ENCODE measurements at places on chromosomes 12 and 14.

DNA sequence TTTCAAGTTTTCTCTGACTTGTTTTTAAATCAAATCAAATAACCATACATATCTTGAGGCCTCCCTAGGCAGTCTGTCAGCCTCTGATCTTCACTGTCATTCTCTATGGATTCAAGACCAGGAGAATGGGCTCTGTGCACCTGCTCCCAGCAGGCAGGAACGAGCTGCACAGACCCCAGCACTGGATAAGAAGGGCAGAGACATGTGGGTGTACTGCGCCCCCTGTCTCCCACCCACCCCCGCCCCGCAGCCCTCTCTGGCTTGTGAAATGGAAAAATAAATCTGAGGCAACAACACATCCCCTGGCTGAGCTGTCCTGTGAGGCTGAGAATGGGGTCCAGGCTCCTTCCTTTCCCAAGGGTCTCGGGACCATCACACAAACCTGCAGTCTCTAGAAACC is 26.3 kb downstream of the CLMN start:
- DNase-seq, result no peak

GRCh38 chr14:22002860-22003284 is 329.3 kb upstream of the OR4E1 start:
- DNase-seq, result no peak

DNA sequence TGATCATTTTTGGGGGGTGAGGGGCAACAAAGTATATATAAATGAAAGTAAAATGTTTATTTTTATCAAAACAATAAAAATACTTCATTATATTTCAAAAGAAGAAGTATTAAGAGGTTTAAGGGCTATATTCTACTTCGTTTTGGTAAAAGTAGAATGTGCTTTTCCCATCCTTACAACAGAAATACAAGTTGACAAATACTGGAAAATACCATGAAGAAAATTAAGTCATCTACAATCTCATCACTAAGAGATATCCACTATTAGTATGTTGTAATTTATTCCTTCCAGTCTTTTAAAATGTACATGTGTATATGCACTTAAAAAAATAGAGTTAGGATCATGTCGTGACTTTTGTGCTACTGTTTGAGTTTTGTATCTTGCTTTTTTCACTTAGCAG is 92.8 kb downstream of the PCNX1 start:
- DNase-seq, result no peak

DNA sequence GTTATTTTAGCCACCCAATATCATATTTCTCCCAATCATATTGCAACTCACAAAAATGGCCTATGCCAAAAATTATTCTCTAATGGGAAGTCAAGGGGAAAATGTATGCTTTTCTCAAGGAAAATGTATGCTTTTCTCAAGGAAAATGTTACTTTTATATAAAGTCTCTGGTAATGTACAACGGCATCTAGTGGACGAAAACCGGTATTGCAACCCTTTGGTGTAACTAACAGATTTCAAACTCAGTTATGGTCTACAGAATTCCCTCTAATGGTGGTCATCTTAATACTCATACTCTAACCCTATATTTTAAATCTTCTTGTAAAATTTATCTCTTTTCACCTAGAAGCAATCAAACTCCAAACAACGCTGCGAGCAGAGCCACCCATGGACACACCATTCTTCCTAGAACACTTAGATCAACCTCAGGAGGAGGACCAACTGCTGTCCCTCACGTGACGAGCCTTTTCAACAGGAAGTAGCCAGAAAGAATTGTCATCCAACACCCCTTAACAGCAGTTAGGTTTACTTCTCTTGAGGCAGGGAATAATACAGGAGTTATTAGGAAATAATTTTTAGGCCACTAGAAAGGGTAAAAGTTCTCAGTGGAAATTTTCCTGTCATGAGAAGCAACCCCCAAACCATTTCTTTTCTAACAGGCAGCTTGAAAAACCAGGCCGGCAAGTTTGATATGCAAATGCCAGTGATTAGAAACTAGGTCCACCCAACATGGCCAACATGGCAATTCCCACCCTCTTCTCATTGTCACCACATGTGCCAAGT is 20.1 kb downstream of the APOBEC1 start:
- DNase-seq, result no peak

- DNase-seq, result peak; percentile 11
These were observed 36.6 kb upstream of the PIK3C2G start for GRCh38 chr12:18224745-18225144.

- DNase-seq, result no peak
These were observed 21.9 kb upstream of the SLC15A5 start for GRCh38 chr12:16299403-16299802.

- no peak for DNase-seq
These were observed 398.9 kb upstream of the CCDC196 start for GRCh38 chr14:66087231-66087630.

GRCh38 chr14:48771717-48772116 is 814.5 kb downstream of the RPS29 start:
- DNase-seq, result no peak

- no peak for DNase-seq
These were observed 18.7 kb downstream of the SART3 start for GRCh38 chr12:108542320-108542719.

DNA sequence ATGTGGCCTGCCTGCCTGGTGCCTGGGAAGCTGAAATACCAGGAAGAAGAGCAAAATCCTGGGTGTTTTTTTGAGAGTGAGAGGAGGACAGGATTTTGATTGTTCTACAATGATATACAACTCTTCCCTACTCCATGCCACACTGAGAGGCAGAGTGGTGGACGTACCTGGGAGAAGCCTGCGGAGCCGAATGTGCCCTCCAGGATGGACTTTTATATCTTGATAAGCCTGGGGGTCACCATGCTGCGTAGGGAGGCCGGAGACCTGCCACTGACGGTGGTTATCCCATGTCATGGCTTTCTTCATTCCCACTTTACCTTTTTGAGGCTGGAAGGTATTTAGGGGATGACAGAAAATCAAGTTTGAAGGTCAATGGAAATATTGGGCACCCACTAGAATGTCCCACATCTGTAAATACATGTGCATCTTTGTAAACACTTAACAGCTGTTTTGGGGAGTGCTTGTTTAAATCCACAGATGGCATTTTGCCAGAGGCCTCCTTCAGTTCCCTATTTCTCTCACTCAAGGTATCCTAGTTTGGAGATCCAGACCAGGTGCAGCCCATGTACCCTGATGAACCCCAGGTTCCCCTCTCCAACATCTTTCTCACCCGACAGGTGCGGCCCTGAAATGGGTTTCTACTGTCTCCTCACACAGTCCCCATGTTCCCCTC is 1.1 kb upstream of the GLT1D1 start:
- DNase-seq, result no peak

DNA sequence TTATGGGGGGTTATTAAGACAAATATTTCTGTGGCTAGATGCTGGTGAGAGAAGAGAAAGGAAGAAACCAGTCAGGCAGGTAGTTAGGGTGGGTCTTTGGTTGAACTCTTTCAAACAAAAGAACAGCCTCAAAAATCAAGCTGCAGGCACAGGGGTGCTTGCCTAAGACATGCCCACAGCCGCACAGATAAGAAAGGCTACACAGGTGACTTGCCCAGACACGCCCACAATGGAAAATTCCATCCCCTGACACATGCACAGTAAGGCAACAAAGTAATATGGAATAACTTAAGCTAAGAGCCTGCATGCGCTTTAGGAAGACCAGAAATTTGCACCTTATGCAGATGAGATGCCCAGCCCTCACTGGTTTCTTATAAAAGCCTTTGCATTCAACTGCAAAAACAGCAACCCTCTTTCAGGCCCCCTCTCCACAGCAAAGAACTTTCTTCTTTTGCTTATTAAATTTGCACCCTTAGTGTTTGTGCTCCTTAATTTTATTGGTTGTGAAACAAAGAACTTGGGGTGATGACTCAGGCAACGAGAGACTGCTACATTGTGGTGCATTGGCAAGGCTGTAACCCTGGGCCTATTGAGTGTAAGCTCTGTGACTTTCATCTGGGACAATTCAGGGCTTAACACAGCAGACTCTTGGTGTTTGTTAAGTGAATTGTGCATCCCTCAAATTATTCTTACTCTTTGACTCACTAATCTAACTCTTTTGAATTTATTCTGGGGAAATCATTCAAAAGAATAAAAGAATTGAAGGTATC is 149.4 kb downstream of the RPAP3 start:
- DNase-seq, result no peak

- no peak for DNase-seq
These were observed 19.4 kb downstream of the RALGAPA1 start for GRCh38 chr14:35789651-35790050.

- DNase-seq, result no peak
These were observed 38.2 kb downstream of the XRCC3 start for GRCh38 chr14:103676881-103677675.

- DNase-seq, result no peak
These were observed 980 bp downstream of the INTS13 start for GRCh38 chr12:26936559-26937442.

DNA sequence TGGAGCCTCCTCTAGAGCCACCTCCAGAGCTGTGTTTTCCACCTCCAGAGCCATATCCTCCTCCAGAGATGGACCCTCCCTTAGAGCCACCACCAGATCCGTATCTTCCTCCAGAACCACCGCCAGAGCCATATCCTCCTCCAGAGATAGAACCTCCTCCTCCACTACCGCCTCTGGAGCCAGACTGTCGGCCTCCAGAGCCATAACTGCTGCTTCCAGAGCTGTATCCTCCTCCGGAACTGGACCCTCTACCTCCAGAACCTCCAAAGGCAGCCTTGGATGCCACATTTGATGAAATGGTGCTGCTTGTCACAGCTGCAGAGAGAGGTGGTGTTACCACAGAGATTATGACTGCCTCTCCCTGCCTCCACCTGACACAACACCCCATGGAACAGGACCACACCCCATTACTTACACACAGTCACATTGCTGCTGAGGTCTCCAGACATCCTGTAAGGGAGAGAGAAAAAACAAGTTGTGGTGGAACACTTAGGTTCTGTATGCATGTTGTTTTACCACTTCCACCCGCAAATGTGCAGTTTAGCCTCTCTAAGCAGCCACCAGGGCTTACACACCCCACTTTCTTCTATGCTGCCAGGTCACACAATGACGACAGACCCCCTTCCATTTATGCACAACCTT is 6.8 kb downstream of the KRT2 start:
- DNase-seq, result no peak

- no peak for DNase-seq
These were observed 47.7 kb downstream of the CLMN start for GRCh38 chr14:95272057-95272456.

DNA sequence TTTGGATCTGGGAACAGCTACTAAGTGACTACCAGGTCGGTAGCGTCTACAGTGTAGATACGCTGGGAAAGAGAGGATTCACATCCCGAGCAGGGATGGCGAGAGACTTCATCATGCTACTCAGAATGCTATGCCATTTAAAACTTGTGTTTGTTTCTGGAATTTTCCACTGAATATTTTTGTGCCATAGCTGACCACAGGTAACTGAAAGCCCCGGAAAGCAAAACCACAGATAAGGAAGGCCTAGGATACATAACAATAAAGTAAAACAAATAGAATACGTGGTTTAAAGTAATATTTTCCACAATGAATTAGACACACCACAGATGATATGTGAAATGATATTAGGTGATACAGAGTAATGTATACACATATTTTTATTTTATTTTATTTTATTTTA is 7.9 kb upstream of the HCAR1 start:
- no peak for DNase-seq

DNA sequence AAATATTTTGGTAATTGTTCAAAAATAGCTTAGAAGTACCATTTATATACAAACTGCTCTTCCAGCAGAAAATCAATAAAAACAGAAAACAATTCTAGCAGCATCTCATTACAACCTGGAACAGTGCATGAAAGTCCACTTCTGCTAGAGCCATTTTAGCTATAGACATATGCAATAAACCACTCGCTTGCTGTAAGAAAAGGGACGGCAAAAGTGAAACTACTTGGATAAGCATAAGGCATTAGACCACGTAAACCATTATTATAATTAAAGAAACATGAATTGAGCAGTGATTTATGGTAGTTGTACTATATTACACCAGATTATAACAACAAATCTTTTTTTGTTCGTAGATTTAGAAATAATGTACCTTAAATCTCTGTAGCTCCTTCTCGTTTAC is 48.7 kb downstream of the LRIG3 start:
- DNase-seq, result no peak

DNA sequence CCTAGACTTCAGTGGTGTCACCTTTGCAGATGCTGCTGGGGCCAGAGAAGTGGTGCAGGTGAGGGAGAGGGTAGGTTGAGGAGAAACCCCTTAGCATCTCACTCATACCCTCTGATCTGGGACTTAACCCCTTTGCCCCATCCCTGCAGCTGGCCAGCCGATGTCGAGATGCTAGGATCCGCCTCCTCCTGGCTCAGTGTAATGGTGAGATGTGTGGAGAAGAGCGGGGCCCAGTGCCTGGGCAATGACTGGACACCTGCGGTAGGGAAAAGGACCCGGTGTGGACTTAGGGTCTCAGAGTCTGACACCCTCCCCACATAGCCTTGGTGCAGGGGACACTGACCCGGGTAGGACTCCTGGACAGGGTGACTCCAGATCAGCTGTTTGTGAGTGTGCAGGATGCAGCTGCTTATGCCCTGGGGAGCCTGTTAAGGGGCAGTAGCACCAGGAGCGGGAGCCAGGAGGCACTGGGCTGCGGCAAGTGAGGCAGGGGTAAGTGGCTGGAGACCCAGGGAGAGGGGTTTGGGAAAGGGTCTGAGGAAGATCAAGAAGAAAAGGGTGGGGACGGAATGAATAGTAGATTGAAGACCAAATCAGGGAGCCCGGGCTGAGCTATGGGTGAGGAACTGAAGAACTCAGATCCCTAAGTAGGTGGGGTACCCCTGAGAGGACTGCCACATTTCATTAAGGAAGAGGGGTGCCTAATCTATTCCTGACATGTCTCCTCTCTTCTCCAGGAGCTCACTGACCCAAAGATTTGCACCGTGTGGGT is 7.6 kb downstream of the B4GALNT1 start:
- DNase-seq, result no peak

- DNase-seq, result no peak
These were observed 4.3 kb downstream of the NDUFA9 start for GRCh38 chr12:4653257-4653656.

- no peak for DNase-seq
These were observed 14.2 kb upstream of the PLEK2 start for GRCh38 chr14:67426161-67426560.

DNA sequence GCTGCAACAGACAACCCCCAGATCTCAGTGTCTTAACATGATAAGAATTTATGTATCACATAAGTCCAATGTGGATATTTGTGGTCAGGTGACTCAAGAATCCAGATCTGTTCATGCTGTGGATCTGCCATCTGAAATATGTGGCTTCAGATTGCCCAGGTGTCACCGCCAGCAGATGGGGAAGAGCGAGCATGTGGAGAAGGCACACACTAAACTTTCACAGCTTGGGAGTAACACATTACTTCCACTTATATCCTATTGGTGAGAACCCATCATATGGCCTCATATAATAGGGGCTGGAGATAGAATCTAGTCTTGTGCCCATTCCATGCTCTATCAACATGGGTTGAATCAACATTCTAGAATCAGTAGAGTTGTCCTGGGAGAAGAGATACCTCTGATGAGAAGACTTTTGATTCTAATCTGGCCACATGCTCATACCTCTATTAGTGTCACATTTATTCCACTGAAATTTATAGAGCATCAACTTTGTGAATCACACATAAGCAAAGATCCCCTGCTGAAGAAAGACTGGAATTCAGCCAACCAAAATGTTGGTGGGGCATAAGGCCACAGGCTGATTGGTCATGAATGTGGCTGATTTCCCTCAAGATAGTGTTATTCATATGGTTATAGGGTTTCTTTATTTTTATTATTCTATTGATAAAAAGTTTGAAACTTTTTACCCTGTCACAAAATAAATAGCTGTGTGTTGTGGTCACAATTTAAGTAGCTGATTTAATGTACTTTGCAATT is 6.0 kb upstream of the CALCOCO1 start:
- DNase-seq, result no peak

- no peak for DNase-seq
These were observed 90.3 kb downstream of the KCNK10 start for GRCh38 chr14:88232771-88233170.

- DNase-seq, result no peak
These were observed 41.3 kb upstream of the C12orf71 start for GRCh38 chr12:27123642-27124041.

Measured in AG09319 (cell line).